ENCODE measurements at places on chromosomes 3 and 15.

DNA sequence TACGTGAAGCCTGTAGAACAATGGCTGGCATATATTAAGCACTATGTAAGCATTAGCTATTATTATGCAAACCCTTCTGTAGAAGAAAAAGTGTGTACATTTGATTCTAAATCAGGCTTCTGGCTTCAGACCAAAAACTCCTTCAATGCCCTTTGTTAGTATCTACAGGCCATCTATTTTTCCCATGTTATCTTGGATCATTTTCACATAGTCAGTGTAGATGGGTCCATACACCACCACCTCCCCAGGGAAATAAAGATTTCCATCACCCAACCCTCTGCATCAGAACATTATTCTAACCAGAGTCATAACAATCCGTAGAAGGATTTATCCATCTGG is 8.0 kb upstream of the KLHL6 start:
- DNase-seq: no peak

DNA sequence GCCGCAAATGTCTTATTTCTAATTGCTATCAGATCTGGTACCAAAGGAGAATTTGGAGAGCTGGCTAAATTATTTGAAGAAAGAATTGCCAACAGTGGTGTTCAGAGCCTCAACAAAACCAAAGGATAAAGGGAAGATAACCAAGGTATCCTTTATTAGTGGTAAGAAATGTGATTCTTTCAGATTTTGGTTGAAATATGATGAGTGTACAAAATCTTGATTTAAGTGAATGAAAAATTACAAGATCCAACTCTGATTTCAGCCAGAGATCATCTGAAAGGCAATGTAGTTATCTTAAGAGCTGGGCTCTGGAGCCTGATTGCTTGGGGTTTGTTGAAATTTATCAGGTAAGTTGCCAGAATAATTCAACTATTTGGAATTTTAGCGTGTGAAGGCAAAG is 4.7 kb downstream of the GNL3 start:
- DNase-seq: no peak

GRCh38 chr15:97077975-97078374 is 747.5 kb downstream of the NR2F2 start:
- DNase-seq: no peak

DNA sequence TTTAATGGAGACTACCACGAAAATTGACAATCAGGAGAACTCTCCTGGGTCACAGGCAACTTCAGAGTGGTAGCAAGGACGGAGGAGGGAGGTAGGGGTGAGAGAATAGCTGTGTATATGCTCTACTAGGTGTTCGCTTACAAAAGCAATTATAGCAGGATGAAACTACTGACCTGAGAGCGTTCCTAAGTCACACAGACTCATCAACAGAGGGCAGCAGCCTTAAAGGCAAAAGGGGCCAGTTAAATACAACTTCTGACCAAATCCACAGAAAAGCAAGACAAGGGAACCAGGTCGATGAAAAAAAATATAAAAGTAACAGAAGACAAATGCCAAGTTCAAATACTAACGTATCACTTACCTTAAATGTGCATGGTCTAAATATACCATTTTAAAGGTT is 894.6 kb downstream of the PLOD2 start:
- DNase-seq: no peak

DNA sequence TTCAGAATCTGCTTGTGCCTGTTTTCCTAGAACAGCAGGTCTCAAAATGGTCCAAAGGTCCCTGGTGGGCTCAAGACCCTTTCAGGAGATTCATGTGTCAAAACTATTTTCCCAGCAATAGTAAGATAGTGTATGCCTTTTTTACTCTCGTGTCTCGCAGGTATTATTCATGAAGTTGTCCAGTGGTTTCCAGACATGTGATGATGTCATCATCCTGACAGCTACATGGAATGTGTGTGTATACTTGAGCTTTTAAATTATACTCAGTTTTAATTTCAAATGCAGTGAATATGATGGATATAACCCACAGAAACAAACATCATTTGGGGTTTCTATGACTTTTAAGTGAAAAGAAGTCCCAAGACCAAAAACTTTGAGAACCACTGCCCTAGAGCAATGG is 288.6 kb downstream of the NTRK3 start:
- DNase-seq: no peak

DNA sequence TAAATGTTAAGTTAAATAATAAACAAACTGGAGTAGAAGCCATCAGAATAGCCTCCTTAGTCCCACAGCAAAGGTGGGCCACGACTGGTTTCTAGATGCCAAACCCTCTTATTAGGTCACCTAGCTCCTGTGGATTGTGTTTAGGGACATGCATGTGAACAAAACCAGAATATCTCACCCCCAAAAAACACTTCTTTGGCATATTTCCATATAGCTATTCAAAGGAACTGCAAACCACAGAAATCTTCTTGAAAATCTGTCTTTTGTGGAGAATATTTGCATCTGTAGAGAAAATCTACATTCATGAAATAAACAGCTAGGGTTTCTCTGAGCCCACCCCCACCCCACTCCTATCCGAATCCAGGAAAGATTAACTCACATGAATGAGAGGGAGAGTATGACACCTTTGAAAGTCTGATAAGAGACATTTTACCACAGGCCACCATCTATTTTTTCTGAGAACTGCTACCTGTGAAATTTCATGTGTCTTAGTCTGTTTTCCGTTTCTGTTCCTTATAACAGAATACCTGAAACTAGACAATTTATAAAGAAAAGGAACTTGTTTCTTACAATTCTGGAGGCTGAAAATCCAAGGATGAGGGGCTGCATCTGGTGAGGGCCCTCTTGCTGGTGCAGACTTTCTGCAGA is 159.4 kb downstream of the NEK10 start:
- DNase-seq: no peak

GRCh38 chr3:66280304-66280703 is 59.5 kb downstream of the SLC25A26 start:
- no peak for DNase-seq

DNA sequence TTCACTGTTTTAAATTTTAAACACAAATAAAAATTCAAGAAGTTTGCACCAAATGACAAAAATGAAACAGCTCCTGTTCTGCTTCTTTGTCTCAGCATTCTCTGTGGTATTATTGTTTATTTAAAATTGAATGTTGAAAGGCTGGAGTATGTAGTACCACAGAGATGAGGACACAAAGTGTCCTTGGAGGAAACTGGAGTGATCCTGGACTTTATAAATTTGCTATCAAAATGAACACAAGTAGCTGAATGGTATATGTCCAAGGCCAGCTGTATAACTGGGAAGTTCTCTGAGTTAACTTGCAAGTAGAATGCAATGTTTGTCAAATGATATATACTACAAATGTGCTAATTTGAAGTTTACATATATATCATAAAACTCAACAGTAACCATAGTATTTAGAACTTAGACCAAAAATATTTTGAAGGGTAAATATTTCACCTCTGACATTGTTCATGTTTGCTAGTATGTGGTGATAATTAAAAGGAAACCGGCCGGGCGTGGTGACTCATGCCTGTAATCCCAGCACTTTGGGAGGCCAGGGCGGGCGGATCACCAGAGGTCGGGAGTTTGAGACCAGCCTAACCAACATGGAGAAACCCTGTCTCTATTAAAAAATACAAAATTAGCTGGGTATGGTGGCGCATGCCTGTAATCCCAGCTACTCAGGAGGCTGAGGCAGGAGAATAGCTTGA is 12.3 kb downstream of the BTLA start:
- DNase-seq: no peak

- DNase-seq: no peak
Measured at GRCh38 chr3:61687206-61687605, 125.8 kb downstream of the PTPRG start.

- no peak for DNase-seq
Measured at GRCh38 chr15:63044077-63044644, 1.6 kb downstream of the TPM1 start.
